GM04503 (cell line): ENCODE measurements at places on chromosomes 4 and X.

- DNase-seq: no peak
Measured at GRCh38 chr4:24876431-24876830, 36.4 kb downstream of the CCDC149 start.

GRCh38 chr4:1547856-1548826, 136.0 kb downstream of the FAM53A start:
- DNase-seq: no peak

DNA sequence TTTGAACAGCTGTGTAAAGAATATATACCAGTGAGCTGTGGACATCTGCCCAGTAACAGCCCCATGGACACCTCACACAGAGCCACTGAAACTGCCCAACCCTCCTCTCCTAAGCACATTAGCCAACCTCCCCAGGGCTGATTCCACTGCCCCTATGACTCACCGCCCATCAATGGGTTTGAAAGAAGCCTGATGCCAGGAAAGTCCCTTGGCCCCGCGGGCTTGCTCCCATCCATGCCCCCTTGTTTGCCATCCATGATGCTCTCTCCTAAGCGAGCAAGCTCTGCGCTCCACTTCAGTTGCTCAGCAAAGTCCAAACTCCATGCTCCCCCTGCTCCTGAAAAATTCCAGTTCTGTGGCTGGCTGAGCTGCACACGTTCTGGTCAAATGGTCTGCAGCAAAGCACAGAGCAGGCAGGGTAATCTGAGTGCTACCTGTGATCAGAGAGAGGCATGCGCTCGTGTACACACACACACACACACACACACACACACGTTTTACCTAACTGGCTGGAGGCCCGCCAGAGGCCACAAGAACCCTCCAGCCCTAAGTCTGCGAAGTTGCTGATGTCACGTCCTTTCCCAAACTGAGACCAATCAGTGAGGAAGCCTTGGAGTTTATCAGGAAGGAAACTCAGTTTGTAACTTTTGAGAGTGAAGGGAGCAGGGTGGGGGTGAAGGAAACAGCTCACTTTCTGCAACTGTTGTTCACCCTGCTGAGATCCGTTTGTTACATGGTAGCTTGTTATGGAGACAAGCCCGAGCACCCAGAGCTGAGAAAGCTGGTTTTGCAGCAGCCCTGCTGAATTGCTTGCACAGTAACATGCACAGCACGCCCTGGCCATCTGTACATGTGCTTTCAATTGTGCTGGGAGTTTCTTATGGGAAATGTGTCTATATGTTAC, at the start of gene ASB9:
Gene ASB9, minus strand, starts transcription at position 466 of the 904 bp plus-strand sequence. Its CDS starts 209 bp downstream, at position 257.
- peak; percentile 14 for DNase-seq

- no peak for DNase-seq
Measured at GRCh38 chrX:112270991-112271390, 188.4 kb upstream of the TRPC5 start.

- DNase-seq: no peak
Measured at GRCh38 chrX:29024871-29025270, 437.6 kb downstream of the IL1RAPL1 start.

DNA sequence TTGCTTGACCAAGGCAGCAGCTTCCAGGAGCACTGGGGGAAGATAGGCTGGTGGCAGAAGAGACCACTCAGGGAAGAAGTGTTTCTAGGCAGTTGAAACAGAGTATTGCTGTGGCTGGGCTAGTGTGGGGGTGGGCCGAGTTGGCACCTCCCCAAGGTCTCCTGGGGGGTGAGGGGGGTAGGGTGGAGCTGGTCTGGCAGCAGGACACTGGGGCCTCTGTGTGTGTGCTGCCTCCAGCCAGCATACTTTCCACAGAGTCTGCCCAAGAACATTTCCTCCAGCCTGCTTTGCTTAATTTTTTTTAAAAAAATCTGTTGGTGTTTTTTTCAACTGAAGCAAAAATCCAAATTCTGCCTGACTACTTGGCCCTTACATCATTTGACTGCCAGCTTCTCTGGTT, 4.0 kb downstream of the ITIH6 start:
- DNase-seq: no peak

GRCh38 chrX:110536816-110537215, 178.2 kb downstream of the RTL9 start:
- no peak for DNase-seq

DNA sequence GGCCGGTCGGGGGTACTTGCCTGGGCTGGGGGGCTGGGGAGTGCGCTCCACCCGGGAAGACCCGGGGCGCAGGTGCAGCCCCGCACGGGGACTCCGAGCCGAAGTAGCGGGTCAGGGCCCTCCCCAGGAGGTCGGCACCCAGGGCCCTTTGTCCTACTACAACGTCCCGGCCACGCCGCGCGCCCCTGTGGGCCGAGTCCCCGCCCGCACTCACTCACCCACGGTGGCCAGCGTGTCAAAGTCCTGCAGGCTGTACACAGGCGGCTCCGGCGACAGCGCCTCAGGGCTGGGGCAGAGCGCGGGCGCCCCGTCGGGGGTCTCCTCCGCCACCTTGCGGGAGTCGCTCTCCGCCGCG, 602 bp downstream of the PRKX start:
- DNase-seq: no peak

- DNase-seq: peak; percentile 55
Measured at GRCh38 chr4:83852085-83852451, 316.2 kb downstream of the GPAT3 start.

DNA sequence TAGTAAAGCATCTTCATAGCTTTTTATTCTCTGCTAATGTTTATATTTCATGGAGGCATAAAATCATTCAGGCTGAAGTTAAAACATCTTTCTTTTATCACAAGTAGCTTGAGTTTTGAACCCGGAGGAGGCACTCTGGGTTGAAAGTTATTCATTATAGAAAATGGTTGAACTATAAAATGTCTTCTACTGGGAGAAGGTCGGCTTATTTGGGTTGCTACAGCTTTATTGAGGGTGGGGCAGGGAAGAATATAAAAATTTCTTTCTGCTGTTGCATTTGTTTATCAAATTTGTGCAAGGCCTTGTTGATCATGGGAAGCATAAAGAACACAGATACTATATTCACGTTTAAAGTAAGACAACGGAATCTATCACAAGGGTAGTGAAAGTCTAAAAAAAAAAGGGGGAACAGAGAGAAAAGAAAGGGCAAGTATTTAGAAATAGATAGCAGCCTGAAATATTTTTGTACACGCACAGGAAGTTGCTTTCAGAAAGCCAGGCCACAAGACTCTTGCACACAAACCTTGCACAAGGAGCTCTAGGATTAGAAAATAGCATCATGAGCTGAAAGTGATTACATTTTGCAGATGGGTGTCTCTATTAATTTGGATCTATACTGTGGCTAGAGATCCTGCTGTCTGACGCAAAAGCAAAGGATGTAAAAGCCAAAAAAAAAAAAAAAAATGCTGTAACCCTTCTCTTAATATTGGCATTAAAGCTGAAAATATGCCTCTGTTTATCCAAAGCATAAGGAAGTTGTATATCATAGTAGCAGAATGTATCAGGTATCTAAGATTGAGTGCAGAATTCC, 37.2 kb upstream of the FAM9C start:
- no peak for DNase-seq

GRCh38 chr4:60088807-60089486, 1111.2 kb upstream of the ADGRL3 start:
- DNase-seq: no peak

- no peak for DNase-seq
Measured at GRCh38 chr4:100117750-100118149, 72.5 kb downstream of the DDIT4L start.

DNA sequence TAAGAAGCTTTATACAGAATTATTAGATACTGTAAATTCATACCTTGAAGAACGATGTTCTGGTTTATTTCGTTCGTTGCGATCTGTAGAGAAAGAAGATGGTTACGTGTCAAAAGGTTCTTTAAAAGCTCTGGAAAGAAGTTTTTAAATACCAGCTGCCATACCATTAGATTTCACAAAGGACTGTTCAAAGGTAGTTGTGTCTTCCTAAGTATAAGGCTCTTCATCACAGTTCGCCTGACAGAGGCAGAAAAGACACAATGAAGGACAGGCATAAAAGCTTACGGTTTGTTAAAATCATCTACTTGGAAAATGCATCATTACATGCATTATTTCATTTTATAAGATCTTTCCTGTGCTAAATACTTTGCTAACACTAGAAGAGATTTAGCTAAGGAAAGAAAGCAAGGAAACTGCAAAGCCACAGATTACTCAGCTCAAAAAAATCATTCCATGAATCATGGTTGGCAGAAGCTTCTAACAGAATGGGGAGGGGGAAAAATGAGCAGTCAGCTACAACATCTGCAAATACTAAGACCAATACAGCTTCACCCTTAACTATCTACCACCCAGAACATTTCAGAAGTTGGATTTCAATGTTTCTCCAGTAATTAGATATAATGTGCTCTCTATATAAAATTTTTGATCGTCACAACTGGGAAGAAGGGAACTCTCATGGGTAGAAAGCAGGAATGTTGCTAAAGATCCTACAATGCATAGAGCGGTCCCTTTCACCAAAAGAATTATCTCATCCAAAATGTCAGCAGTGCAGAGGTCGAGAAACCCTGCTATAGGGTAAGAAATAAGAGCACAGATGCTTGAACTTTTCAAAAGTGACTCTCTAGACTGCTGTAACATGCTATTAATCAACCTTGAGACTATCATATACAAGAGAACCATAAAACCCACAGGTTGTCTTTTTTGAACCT, 50.7 kb upstream of the PRSS48 start:
- peak; percentile 64 for DNase-seq

GRCh38 chr4:147401221-147401620, 79.7 kb upstream of the EDNRA start:
- DNase-seq: no peak

DNA sequence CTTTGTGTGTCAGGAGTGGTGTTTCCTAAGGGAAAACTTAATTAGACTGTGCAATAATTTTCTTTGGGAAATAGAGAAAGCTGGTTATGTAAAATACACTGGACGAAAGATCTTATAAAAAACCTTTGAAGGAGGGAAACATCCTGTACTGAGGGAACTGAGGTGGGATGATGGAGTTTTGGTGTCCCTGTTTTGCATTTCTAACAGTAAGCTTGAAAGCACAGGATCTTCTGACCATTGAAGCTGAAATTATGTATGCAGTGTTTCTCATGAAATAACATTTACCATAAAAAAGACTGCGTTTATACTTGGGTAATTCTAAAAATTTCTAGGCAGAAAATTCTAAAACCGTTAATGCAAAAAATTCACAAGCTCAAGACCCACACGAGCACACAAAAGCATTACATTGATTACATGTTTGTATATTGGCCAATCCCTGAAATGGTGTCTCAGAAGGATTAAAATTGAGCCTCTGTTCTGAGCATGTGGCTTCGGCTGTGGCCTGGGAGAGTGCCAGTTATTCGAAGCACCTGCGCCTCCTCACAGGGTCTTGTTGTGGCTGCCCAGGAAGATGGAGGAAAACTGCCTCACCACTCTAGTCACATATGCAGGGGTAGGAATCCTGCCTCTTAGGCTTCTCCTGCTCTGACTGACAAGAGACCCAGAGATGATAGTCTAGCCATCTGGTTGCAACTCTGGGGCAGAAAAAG, 49.5 kb downstream of the JADE3 start:
- DNase-seq: no peak

GRCh38 chrX:118156254-118156952, 39.8 kb upstream of the KLHL13 start:
- DNase-seq: no peak

GRCh38 chrX:35787867-35788266, 10.3 kb upstream of the MAGEB16 start:
- no peak for DNase-seq

GRCh38 chr4:71958978-71959377, 72.8 kb upstream of the NPFFR2 start:
- DNase-seq: no peak
